Forelimb muscle (tissue), 1 donor: ENCODE measurements at places on chromosomes 2 and 18.
A peak's percentile ranks its signal among the peaks of the same experiment; 100 is the strongest.

- DNase-seq = no peak
Observed at GRCh38 chr2:64311191-64311910, 142.6 kb upstream of the LGALSL start.

DNA sequence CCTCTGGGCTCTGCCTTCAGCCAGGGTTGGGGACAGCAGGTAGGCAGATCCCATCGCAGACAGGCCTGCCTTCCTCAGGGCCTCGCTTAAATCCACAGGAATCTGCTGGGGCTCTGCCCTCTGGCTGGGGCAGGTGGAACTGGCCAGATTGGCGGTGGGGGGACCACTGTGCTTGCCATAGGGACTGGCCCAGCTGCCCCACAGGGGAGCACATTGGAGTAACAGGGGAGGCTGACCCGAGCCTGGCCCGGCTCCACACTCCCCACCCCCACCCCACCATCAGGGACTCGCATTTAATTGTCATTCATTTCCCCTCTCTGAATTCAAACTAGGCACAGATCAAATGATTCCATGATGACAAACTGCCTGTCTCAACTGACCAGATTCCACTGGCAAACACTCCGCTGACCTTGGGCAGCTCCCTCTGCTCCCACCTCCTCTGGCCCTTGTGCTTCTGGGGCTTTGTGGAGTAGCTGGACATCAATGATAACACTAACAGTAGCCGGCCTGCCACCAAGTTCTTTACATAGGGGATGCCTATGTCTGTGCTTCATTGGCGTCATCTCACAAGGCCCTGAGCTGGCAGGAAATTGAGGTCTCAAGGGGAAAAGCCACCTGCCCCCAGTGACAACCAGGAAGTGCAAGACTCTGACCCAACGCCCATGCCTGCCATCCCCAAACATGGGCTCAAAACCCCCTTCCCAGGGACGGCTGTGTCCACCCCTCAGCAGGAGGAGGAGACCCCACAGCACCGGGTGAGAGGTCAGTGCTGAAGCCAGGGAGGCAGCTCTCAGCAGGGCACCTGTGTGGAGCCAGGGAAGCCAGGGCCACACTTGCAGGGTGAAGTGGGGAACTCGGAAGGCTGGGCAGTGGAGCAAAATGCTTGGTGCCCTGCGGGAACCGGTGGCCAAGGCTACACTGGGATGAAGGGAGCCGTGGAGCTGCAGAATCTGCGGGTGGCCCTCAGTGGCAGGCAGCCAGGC, 2.1 kb upstream of the B3GNT7 start:
- DNase-seq = no peak

DNA sequence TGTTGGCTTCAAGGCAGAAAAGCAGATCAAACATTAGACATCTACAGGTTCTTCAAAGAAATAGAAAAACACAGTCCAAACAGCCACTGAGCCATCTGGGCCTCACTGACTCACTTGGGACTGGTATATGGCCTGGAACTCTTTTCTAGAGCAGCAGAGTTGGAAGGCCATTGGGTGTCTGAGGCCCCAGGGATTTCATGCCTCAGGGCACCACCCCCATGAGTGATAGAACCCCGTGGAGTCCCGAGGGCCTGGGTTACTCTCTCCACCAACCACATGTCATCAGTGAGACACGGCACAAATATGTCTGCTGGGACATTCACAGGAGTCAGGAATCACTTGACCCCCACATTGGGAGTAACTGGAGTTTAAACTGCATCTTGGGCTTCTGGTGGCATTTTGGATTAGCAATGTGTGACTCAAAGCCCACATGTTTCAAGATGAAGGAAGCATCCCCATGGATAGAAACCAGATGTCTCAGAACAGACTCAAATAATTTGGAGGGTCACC, 44.0 kb downstream of the CAPN13 start:
- DNase-seq = no peak

DNA sequence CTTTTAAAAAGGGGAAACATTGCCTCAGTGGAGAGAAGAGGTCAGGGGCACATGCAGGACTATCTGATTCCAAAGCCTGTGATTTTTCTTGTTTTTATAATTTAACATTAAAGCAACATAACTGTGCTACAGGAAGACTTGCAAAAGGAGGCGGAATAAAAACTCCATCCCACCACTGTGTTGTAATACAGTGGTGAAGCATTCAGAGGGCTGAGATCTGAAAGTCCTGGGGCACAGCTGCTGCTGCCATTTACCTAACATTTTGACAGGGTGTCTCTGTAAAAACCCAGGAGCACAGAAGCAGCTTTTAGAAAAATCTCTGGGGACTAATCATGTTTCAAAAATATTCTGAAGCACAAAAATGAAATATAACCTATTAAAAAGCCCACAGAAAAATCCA, 97.6 kb downstream of the GRB14 start:
- DNase-seq = no peak

GRCh38 chr2:71532327-71532726, 79.0 kb downstream of the DYSF start:
- no peak for DNase-seq

GRCh38 chr2:15049096-15049993, 416.8 kb downstream of the LRATD1 start:
- DNase-seq = no peak

- DNase-seq = no peak
Observed at GRCh38 chr2:239599299-239599698, 198.5 kb upstream of the HDAC4 start.

DNA sequence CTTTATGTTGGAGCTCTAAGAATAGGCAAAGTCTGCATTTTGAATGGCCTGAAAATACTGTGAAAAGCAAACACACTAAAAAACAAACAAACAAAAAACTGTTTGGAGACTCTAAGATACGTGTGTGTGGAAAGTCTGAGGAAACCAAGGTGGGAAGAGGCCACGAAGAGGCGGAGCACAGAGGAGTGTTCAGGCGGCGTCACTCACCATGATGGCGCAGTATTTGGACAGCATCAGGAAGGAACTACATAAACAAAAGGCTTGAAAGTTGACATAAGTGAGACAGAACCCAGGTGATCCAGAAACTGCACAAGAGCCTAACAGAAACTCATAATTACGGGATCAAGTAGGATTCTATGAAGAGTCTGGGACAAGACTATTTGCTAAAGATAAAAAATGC, 50.8 kb upstream of the SOS1 start:
- no peak for DNase-seq

GRCh38 chr2:45205985-45206384, 196.7 kb upstream of the SIX2 start:
- DNase-seq = no peak

DNA sequence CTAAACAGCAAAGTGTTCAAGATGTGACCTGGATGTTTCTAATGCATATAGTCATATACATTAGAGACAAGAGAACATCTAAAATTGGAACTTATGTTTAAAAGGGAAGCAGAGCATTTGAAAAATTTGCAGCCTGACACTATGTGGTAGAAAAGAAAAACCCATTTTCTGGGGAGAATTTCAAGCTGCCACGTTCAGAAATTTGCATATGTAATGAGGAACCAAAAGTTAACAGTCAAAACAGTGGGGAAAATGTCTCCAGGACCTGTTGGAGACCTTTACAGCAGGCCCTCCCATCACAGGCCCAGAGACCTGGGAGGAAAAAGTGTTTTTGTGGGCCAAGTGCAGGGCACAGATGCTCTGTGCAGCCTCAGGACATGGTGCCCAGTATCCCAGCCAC, 8.2 kb upstream of the TMEM18 start:
- DNase-seq = no peak

- DNase-seq = no peak
Observed at GRCh38 chr2:156430980-156431358, 5.2 kb upstream of the GPD2 start.

GRCh38 chr2:147374423-147374811, 470.4 kb upstream of the ACVR2A start:
- peak; percentile 28 for DNase-seq

- DNase-seq = peak; percentile 44
Observed at GRCh38 chr2:214410918-214411554, at the start of gene VWC2L. TSS of gene VWC2L (plus strand) at chr2:214411054. CDS start at chr2:214414194, 3,140 bp downstream.

DNA sequence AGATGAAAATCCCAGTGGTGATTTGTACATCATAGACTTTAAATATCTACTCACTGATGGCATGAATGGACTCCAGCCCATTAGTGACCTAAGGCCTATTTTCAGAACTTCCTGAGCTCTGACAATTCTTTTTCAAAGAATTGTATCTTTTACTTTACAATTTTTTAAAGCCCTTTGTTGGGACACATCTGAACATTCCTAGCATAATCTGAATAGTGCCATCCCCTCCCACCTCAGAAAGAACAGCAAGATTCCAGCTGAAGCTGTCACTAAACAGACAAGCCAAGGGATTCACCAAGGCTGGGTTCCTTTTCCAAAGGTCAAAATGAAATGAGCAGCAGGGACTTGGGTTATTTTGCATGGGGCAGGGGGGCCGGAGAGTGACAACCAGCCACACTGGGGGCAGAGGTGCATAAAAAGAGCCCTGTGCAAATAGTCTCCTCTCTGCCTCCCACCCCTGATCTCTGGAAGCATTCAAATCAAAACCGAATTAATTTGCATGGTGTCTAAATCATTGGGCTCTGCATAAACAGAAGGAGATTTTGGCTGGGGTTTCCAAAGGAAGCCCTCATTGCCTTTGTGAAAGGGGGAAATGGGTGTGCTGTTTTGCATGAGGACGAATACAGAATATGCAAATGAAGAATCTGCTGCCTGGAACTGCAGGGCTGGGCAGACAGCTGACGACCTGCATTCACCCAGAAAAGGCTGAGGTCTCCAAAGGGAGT, 17.2 kb downstream of the EPHA4 start:
- DNase-seq = no peak

GRCh38 chr2:28342081-28342967, 50.3 kb upstream of the FOSL2 start:
- no peak for DNase-seq

DNA sequence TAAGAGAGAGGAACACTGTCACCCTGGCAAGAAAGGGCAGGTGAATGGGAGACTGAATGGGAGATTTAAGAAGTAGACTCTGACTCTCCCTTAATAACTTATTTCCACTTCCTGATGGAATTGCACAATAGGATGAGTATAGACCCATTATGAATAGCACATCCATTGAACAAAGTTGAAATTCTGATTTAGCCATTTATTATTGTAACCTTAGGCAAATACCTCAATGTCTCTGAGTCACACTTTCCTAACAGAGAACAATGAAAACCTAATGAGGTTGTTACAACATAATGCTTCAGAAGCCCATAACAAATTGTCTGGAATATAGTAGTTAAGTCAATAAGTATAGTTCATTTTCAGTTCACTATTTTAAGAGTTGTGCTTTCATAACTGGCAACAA, 78.9 kb downstream of the NRXN1 start:
- no peak for DNase-seq

GRCh38 chr2:75751824-75752468, 41.2 kb upstream of the GCFC2 start:
- no peak for DNase-seq

DNA sequence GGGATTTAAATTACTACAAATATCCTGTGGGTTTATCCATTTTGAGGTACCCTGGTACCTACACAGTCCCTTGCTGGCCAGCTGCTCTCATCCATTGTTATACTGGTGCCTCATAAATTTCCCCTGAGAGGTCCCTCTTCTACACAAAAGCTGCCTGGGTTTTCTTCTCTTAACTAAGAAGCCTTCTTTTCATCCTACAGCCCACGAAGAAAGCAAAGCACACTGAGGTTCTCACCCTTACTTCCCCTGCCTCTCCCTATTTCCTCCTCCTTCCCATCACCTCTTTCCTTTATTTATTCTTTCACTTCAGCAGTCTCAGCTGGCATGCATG, 154.9 kb downstream of the CSRNP3 start:
- DNase-seq = no peak

DNA sequence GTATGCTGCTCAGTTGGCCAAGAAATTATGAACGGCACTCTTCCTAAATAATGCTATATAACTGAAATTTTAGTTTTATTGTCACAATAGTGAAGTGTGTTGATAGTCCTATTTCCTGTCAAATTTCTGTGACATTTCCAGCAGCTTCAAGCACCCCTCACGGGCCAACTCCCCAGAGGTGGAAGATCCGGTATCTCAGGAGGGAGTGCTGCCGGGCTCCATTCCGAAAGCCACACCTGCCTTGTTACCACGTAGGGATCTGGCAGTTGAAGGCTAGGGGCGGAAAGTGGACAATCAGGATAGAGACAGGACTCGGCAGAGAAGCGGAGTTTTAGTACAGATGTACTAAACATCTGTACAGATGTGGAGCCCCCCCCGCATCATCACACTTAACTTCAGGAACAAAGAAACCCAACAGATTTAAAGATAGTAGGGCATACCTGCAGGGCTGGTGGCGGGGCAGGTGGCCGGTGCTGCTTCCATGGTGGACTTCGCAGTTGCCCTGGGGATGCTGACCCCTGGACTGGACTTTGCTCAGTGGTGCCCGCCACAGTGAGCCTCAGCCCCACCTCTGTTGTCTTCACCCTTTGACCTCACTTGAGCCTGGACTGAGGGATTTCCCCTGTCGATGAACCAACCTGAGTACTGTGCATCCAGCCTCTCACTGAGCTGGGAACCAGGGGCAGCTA, 22.3 kb downstream of the ASAP2 start:
- DNase-seq = no peak

DNA sequence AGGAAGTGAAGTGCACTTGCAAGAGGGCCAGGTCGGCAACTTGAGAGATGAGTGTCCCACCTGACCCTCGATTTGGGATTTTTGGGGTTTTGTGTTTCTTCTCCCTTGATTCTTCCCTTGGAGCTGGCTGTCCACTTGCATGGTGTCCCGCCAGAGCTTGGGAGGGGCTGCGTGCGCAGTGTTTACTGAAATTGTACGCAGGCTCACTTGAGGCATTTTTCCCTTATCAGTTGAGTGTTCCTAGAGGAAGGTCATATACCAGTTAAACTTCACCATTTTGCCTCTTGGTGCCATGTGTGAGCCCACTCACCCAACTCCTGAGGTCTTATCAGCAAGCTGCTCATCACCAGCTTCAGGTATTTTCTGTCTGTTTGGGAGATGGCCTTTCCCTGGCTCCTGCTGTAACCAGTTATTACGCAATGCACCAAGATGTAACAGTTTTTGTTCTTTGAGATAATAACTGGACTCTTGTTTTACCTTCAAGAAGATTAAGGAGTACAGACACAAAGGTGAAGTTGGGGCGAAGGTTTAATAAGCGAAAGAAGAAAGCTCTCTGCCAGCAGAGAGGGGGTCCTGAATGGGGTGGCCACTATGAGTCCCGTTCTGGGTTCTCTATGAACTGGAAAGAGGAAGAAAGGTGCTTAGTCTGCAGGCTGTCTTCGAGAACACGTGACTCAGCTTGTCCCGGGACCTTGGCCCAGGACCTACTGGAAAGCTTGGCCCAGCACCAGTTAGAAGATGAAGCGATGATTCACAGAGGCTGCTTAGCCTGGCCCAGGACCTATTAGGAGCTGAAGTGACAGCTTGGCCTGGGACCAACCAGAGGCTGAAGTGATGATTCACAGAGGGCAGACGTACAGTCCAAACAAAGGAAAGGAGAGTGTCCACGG, 21.5 kb upstream of the TXNL4A start:
- no peak for DNase-seq
